AG09309 (cell line): ENCODE measurements at places on chromosomes 12 and 14.

- no peak for DNase-seq
Measured at GRCh38 chr14:61713724-61714437, 18.6 kb downstream of the HIF1A start.

GRCh38 chr14:25034803-25035681 is 14.9 kb downstream of the STXBP6 start:
- no peak for DNase-seq

DNA sequence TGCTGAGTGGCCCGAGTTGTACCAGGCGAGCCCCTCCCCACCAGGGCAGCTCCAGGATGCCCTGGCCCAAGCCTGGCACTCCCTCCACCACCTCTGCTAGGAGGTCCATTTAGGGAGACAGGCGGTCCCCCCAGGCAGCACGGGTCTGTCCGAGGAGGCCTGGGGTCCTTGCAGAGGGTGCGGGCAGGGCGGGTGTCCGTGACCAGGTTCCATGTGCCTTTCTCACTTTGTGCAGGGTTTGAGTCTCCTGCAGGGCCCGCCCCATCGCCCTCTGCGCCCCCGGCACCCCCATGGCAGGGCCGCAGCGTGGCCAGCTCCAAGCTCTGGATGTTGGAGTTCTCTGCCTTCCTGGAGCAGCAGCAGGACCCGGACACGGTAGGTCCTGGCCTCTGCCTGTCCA is 56.8 kb upstream of the TSPAN9 start:
- no peak for DNase-seq

- DNase-seq, result no peak
Measured at GRCh38 chr14:94291159-94291905, 1.7 kb downstream of the SERPINA10 start.

- no peak for DNase-seq
Measured at GRCh38 chr14:104343294-104343625, 204.9 kb downstream of the KIF26A start.

- DNase-seq, result no peak
Measured at GRCh38 chr14:59769586-59769985, 101.0 kb downstream of the RTN1 start.

GRCh38 chr14:105315211-105315721 is 718 bp downstream of the PACS2 start:
- DNase-seq, result no peak

DNA sequence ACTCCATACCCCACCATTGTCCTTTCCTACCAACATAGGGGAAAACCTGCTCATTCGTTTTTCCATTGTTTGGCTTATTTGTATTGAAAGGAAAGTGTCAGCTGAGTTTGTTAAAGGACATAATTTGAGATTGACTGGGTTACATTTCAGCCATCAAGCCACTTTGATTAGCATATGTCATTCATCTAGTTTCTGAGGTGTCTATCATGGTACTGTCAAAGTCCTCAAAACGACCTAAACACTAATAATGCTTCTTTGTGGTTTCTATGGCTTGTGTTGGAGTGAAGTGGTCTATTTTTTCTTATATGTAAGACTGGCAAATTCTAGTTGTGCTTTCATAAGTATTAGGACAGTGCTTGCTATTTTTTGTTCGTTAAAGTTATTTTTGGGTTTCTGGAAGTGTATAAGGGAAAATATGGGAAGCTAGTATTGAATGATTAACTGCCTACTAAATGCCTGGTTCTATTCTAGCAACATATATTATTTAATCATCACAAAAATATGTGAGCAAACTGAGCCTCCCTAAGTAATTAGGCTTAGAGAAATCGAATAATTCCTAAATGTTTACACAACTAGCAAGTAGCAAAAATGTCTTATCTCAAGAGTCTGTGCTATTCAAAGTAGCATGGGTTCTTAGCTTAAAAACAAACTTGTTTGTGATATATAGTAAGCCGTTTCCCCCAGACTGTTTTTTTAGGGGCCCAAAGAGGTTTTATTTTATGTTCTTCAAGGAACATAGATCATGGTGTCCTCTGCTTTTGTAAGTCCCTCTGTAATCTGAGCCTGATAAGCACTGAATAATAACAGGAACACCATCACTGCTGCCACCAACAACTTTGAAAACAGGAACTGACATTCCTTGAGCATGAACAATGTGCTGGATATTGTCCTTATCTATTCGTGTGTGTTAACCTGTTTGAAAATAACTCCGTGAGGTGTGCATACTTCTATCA is 67.1 kb downstream of the DERA start:
- no peak for DNase-seq

- DNase-seq, result no peak
Measured at GRCh38 chr14:71309756-71310155, 402.5 kb downstream of the PCNX1 start.

- no peak for DNase-seq
Measured at GRCh38 chr14:87233806-87234384, 759.1 kb downstream of the GALC start.

GRCh38 chr14:28163233-28163632 is 603.4 kb upstream of the FOXG1 start:
- no peak for DNase-seq

DNA sequence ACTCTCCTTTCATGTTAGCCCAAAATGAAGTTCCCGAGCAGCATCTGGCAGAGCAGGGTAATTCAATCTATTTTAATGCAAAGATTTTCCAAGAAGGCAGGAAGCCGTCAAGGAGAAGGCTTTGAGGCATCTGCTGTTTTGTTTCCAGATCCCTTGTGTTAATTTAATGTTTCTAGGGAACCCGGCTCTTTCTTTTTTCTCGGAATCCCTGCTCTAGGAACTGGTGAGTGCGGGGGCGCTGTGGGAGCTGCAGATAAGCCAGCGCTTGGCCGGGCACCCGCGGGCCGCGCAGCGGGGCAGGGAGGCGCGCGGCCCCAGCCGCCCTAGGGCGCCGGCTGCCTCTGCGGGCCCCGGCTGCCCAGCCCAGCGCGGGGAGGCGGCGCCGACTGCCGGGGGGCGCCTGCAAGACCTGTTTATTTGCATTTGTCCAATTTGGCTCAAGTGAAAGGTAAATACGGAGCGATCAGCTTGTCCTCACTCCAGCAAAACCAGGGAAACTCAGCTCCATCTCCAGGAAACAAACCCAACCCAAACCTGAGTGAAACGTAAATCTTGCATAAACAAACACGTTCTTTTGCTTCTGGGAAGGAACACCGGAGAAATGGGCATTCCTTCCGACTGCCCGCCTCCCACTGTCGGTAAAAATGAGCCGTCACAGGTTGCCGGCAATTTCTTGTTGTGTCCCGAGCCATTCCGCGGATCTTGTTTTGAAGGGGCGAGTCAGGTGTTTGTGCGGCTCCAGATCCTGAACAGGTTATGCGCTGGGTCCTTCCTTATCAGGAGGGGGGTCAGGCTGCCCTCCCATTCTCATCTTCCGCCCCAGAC is 65.1 kb downstream of the CRADD start:
- no peak for DNase-seq

- no peak for DNase-seq
Measured at GRCh38 chr14:75258079-75258802, 20.4 kb upstream of the FOS start.

GRCh38 chr14:104586832-104587620 is 7.5 kb downstream of the C14orf180 start:
- DNase-seq, result no peak

DNA sequence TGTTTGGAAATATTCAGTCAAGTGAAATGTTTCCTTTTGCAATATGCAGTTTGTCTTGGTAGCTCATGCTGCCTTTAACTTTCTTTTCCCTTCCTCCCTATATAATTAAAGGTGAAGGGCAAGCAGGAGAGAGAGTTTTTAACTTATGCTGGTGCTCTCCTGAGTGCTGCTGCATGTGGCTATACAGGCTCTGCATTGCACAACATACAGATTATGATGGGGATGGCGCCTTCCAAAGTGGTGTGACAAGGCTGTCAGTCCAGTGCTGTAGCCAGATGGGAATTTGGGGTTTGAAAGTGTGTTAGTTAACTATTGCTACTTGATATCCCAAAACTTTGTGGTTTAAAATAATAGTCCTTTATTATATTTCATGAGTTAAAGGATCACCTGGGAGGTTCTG is 199.0 kb downstream of the ATP23 start:
- no peak for DNase-seq

GRCh38 chr12:100717733-100718067 is 76.9 kb upstream of the ANO4 start:
- DNase-seq, result no peak

- DNase-seq, result no peak
Measured at GRCh38 chr12:111686574-111687105, 787 bp downstream of the ACAD10 start.

GRCh38 chr14:65195042-65195719 is 92.9 kb upstream of the MAX start:
- DNase-seq, result no peak

- DNase-seq, result no peak
Measured at GRCh38 chr12:107661830-107662229, 23.8 kb upstream of the PWP1 start.
